Hematopoietic multipotent progenitor cell treated with erythropoietin and hydrocortisone succinate and interleukin-3 and kit ligand, for 17 days (in vitro differentiated cells): ENCODE measurements at places on chromosomes 3 and 15.

DNA sequence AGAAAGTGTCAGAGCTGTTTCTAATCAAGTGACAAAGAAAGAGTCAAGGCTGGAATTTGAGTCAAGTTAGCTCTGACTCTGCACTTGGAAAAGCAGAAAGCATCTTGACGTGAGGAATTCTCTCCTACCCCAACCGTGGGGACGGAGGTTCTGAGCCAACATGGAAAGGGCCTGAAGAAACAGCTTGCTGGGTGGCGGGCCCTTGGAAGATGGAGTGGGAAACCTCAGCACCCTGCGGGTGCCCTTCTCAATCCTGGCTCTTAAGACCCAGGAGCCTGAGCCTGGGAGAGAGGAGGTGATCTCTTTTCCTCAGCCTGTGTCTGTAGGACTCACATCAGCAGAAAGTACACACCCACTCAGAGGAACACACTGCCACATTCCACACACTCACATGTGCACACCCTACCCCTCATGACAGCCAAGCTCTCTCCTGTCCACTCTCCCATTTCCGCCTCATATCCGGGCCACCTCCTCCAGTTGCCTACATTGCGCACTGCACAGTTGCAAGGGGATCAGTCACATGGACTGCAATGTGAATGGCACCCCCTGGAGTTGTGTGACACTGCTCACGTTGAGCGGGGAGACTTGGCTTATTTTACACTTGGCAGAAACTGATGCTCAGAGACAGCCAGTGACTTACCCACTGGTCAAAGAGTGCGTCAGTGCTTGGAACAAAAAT, 101.5 kb upstream of the SLC6A6 start:
- DNase-seq = no peak

DNA sequence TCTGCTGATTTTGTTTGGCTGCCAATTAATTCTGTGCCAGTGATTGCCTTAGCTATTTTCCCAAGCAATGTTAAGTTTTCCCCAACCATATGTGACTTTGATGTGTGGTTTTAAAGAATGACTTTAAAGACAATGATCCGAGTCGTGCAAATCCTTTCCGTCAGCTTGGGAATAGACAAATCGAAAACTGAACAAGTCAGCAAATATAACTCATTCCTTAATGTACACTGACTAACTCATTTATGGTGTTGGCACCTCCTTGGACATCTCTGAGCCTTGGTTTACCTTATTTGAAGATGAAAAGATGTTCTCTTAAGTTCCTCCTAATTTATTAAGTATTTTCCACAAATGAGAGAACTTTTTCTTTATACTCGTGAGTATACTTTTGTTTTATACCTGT, 249.4 kb upstream of the SLCO3A1 start:
- no peak for DNase-seq

DNA sequence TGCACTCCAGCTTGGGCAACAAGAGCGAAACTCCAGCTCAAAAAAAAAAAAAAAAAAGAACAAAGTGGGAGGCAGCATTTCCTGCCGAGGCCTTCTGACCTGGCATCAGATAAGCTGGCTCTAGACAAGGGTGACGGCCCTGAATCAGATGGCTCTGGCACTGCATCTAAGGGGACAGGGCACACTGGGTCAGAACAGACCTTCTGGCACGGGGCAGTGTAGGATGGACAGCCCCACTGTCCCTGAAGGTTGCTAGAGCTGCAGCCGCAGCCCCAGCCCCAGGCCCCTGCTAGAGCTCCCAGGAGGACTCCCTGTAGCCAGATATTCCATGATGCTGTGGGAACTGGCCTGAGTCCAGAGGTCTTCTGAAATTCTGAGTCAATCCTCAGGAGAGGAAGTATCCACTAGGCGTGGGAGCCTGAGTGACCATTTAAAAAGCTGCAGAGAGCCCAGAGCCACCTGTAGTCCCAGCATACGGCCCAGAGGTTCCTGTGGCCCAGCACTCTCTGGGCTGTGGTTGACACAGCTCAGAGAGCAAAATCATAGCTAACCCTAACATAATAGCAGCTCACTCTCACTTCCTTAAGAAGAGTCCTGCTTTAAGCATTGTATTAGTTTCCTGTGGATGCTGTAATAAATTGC, 69.2 kb upstream of the MFGE8 start:
- no peak for DNase-seq

DNA sequence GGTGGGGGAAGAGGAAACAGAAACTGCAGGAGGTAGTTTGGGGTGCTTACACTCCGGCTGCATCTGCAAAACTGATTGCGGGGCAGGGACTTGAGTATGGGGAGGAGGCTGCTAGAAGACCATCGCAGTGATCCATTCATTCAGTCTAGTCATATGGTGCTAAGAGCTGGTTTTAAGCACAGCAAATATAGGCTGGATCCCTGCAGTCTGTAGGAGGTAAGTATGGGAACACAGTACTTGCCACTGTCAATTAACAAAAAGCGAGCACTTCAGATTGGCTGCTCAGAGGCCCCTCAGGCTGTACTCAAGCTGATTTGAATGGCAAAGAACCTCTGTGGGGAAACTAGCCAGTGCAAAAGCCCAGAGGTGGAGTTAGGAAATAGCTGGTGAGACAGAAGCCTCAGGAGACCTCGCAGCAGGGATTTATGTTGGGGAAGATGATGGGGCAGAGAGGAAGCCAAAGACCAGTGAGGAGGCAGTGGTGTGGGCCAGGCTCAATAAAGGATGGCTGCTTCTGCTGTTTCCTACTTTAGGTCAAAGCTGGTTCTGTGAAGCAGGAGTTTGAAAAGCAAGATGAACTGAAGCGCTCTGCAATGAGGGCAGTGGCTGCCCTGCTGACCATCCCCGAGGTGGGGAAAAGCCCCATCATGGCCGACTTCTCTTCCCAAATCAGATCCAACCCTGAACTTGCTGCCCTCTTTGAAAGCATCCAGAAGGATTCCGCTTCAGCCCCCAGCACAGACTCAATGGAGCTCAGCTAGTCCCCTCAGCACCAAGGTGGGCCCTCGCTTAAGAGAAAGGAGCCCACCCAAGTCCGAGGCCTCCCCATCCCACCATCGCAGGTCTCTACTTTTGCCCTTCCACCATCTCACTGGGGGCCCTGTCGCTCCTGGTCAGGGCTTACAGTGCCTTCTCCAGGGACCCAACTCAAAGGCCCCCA, 7.9 kb downstream of the RPL32 start:
- no peak for DNase-seq

DNA sequence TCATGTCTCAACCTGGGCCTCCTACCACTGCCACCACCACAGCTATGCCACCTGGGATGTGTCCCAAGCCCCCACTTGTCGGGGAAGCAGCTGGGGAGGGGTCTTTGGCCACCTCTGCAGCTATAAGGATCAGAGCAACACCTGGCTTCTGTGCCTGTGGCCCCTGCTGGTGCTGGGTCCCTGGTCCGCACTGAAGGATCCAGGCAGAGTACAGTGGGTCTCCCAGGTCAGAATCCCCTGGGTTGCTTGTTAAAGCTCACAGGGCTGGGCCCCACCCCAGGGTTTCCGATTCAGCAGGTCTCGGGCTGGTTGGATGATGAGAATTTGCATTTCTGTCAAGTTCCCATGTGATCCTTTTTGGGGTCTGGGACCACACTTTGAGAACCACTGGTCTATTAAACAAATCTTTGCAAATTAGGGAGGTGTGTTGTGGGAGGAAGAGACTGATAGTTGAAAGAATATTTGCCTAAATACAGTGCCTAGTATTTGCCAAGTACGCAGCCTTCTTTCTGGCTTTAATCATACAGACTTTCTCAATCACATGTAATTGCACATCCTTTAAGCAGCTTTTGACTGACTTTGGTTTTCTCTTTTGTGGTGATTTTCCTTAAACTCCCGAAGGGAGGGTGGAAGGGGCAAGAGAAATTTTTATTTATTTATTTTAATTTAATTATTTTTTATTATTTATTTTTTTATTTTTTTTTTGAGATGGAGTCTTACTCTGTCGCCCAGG, 127.3 kb downstream of the IGF1R start:
- DNase-seq = no peak

- DNase-seq = no peak
Measured at GRCh38 chr15:91894606-91895005, 41.1 kb downstream of the SLCO3A1 start.

GRCh38 chr15:77024273-77025082, 29.6 kb downstream of the PSTPIP1 start:
- DNase-seq = peak; percentile 51
